ENCODE measurements at places on chromosomes 1 and 21.

GRCh38 chr1:19028546-19029129, 72.2 kb upstream of the IFFO2 start:
- DNase-seq = no peak

GRCh38 chr1:165080253-165080896, 276.1 kb downstream of the LMX1A start:
- no peak for DNase-seq

DNA sequence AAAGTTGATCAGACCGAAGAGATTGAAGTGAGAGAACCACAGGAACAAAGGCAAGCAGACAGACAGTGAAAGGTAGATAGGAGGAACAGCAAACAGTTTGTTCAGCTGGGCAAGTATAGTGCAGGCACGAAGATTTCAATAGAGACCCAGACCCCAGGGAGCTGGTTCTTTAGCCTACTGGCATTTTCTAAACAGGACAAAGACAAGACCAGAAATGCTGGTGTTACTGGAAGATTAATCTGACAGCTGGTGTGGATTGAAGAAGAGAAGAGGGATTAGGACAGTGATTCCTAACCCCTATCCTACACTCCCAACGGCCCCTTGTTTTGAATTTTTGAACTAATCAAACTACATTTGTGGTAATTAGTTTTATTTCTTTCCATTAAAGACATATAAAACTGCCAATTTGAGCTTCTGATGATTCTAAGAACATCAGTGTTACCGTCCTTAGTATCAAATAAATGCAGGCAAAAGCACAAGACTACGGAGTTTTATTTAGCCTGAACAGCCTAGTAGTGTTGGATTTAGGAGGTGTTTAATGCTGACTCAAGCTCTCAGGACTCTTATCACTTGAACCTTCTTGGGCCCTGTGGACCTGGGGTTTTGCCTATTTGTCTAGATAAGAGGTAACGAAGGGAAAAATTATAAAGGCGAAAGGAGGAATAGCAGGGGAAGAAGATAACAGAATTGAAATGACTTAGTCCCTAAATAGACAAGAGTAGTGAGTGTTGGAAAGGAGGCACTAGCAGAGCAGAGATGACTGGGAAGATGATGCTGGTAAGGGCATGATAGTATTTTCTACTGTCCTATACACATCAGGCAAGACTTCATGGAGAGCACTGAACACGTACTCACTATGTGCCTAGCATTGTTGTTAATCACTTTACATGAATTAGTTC, 2.0 kb downstream of the NPL start:
- DNase-seq = no peak

DNA sequence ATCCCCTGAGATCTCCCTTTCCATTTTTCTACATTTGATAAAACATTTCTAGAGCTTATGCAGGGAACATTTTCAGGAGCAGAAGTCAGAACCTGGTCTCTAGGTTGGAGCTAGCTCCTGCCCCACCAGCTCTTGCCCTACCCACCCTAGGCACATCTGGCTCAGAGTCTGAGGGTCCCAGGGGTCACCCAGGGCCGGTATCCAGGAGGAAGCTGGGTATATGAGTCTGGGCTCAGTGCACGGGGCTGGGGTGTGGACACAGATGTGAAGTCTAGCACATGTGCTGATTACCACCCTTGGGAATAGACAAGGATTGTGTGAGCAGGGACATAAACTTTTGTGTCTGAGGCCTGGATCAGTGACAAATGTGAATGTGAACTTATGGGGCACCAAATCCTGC, 95.4 kb downstream of the MATN1 start:
- DNase-seq = no peak

DNA sequence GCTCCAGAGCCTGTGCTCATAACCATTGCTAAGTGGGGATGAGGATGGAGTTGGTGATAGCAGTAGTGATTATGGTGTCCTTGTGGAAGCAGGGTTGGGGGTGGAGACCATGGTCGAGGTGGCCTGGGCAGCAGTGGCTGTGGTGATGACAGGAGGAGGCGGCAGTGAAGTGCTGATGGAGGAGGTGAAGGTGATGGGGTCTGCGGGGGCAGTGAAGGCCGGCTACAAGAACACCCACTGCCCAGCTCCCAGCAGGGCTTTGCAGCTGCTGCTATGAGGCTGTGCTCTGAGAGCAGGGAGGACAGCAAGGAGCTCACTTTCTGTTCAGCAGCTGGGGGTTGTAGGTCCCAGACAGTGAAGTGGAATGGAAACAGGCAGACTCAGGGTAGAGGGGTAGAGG, 15.6 kb upstream of the DMBX1 start:
- no peak for DNase-seq

GRCh38 chr1:16474166-16474800, 33.8 kb downstream of the NECAP2 start:
- peak; percentile 10 for DNase-seq
